C1 segment of cervical spinal cord (tissue), 14 donors: ENCODE measurements at places on chromosomes 1 and 21.

GRCh38 chr1:67376381-67376780 lies 53.8 kb downstream of the SERBP1 start:
- no peak for DNase-seq

DNA sequence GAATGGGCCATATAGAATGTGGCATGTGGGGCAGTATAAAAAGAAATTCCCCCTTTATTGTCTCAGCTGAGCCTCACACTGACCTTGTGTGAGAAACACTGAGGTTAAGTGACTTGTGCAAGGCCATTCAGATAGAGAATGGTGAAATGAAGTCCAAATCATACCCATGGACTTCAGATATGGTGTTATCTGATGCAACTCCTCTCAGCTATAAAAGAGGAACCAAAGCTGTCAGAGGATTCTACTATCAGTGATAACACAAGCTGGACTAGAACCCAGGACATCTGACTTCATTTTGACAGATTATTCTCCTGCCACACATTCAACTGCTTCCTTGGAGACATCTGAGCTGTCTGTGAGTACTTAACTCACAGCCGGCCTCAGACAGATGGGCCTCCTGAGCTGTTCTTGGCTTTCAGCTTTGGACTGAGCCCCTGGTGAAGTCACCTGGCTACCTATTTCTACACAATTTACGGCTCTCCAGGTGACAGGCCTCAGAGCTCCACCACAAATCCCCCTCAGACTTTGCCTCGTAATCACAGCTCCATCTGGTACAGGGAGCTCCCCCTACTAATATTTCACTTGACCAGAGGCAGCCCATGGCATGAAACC lies 104.6 kb downstream of the PLXNA2 start:
- no peak for DNase-seq

GRCh38 chr1:231357831-231358354 lies 19.8 kb downstream of the SPRTN start:
- no peak for DNase-seq

- no peak for DNase-seq
Measured at GRCh38 chr1:206982216-206982615, 12.0 kb upstream of the FCAMR start.

- DNase-seq, result no peak
Measured at GRCh38 chr1:21649315-21649714, 19.8 kb downstream of the RAP1GAP start.

- DNase-seq, result no peak
Measured at GRCh38 chr1:189185097-189185496, 1292.6 kb downstream of the BRINP3 start.

GRCh38 chr1:223707256-223708000 lies 4.9 kb upstream of the CAPN2 start:
- no peak for DNase-seq

- DNase-seq, result no peak
Measured at GRCh38 chr1:84116558-84116957, 27.5 kb upstream of the PRKACB start.

DNA sequence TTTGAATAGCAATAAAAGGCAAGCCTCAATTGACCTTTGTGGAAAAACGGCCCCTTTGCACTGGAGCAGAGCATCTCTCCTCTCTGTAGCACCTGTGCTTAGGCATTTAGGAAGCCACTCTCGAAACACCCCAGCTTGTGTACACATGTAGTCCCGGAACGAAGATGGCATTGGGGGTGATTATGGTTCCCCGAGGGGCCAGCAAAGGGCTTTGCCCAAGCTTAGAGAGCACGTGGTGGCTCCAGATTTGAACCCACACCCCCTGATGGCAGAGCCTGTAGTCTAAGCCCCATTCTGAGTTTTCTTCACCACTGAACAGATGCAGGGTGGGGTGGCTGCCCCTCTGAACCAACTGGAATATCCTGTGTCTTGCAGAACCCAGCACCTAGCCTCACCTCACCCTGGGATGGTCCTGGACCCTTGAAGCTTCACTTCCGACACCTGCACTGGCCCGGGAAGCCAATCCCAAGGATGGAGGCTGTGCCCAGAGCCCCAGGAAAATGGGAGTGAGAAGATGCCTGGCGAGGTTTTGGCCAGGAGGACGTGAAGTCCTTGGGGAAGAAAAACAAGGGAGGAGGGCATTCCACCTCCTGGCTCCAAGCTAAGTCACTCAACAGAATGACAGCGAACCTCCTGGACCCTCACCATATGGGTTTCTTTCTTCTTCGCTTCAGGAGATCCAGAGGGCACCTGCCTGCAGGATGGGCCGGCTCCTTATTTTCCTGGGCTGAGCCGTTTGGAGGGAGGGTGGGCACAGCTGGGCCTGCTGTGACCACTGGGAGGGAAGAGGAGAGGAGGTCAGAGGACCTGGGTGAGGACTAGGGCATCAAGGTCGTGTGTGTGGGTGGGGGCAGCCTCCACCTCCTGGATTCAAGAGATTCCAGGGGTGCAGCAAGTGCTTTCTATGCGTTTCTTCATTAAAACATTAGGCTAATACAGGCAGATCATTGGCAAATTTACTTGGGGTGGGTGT lies 37.7 kb downstream of the IGFN1 start:
- no peak for DNase-seq

DNA sequence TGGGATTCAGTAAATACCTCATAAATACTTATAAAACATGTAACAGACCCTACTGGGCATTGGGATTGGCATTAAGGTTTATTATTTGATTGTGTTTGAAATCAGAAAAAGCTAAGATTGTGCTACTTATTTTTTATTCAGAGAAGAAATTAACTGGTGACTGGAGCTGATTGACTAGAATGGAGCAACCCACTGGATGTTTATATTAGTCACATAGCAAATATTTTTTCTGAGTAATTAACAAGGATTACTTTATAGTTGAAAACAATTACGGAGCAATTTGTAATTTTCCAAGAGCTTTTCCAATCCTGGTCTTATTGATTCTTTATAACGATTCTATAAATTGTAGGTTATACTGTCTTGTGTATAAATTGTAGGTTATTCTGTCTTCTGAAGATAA lies 208.7 kb downstream of the HLX start:
- no peak for DNase-seq

DNA sequence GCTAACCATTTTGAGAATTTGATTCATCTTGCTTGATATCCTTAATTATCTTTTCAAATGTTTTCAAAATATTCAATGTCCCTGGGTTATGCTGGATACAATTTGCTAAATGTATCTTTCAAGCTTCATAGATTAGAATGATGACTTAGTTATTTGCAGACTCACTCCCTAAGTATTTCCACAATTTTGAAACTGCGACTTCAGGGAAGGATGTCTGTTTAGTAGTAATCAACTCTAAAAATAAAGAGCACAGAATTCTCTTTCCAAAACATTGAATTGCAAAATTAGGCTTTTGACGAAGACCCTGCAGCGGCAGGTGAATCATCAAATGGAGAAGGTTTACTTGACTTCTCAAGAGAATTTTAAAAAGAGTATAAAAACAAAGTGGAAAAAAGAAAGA lies 14.2 kb downstream of the RGS1 start:
- no peak for DNase-seq

- no peak for DNase-seq
Measured at GRCh38 chr1:54327386-54328065, 78.7 kb downstream of the SSBP3 start.

DNA sequence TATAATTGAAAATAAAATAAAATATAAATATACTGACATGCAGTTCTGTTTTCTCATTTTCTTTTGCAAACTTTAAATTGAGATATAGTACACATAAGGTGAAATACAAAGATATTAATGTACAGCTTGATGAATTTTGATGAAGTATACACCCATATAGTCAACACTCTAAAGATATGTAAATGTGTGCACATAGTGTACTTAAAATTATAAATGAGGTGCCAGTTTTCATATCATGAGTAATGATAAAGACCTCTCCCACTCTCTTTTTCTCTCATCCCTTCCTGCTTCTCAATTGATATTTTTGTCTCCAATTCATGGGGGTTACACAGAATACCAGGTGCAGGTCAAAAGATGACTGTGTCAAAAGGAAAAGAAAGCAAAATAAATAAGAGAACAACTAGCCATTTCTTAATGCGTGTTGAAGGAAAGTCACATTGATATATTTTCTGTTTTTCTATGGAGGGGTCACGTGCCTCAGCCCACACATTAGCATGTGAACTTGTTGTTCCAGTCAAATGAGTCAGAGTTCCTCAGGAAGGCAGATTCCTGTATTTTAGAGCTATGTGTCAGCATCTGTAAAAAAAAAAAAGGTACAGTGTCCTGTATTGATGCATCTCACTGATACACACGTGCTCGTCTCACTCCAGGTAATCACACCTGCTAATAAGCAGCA lies 64.3 kb upstream of the HOOK1 start:
- DNase-seq, result no peak

DNA sequence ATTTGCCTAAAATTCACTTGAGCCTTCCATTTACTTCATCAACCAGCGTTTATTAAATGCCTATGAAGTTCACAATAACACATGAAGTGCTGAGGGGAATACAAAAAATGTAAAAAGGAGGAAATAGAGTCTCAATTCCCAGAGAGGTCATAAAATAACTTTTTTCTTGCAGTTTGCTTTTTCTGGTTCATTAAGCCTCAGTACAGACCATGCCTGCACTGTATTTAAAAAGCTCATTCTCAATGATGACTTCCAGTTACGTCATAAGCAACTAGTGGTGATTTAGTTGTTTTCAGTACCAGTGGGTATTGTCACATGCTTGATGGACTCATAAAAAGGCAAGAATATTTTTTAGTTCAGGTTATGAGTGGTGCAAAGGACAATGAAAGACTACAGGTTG lies 160.1 kb upstream of the UBE2U start:
- DNase-seq, result no peak

DNA sequence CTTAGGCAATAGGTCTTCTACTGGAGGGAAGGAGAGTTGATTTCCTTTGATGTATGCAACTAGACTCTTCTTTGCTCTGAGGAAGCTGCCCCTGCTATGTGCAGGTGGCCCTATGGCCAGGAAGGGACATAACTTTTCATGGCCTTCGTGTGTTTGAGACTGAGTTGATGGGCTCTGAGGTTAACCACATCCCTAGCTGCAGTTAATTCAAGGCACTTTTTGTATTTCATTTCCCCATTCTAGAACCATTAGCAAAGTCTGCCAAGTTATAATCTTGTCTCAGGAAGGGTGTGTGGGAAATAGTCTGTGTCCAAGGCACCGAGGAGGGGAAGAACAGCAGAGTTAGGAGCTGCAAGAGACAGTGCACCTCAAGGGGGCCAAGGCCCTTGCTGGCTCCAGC lies 2.5 kb downstream of the FCRL4 start:
- DNase-seq, result no peak

- DNase-seq, result no peak
Measured at GRCh38 chr1:46008585-46008984, 123.8 kb downstream of the PIK3R3 start.

DNA sequence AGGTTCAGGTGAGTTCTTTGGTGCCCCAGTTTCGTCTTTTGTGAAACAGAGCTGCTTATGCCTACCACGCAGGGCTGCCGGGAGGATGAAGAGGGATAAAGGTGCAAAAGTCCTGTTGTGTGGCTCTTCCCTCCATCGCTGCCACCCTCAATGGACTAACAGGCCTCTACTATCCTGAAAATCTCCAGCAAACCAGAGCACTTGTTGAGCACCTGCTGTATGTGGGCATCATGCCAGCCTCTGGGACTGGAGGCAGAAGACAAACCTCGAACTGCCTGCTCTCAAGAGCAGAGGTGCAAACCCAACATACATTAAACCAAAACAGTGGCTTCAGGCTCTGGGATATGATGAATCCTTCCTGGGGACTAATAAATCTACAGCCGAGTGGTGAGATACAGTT lies 174.1 kb downstream of the ACTL8 start:
- no peak for DNase-seq
